ENCODE measurements at places on chromosomes 4 and X. TPM values are rescaled to one million over a fixed set of nuclear protein-coding genes. Genes with fewer than 3 reads are reported as not detected.

Gene GPR34
- total RNA-seq = 28.0 TPM

DNA sequence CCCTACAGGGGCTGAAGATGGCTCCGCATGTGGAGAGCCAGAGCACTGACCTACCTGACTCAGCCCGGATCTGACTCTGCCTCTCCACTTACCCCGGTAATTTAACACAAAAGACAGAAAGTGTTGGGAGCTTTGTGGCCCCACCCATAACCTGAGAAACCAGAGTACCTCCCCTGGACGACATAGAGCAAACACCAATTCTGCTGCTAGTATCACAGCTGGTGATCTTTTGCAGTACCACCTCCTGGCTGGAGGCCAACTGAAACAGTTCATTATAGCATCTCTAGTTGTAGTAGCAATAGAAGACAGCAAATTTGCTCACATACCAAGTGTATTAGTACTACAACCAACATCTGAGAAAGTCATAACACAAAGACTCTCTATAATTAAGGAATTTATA, 443.9 kb downstream of the KLHL4 start:
- DNase-seq = no peak

- no peak for DNase-seq
These were observed 1.1 kb downstream of the RNF212 start for GRCh38 chr4:1112174-1112820.

Gene EPHA5
- 0.27 TPM for total RNA-seq

DNA sequence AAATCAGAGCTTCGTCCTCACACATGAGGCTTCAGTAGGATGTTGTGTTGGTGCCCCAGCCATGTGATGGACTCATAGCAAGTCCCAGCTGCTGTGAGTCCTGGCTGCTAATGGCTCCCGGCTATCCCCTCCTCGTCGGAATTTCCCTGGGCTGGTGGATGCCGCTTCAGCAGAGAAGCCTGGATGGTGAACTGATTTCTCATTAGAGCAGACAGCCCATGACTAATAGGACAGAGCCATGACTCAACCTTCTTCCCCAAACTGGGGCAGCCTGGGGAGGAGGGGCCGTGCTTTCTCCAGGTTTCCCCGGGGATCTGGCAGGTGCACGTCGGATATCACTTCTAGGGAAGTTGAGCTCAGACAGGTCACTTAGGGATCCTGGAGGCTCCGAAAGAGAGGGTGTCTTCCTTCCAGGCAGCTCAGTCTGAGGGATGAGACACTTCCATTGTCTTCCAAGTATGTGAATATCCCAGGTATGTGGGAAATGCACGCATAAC, 112.7 kb downstream of the ASMT start:
- DNase-seq = no peak

GRCh38 chr4:105451346-105451745, 22.5 kb downstream of the PPA2 start:
- no peak for DNase-seq

Gene BEX5
- 5.2 TPM for total RNA-seq

- no peak for DNase-seq
These were observed 657 bp downstream of the TCEAL8 start for GRCh38 chrX:103254171-103254824.
